Coronary artery (tissue), 2 donors: ENCODE measurements at places on chromosomes 2 and 18.
A peak's percentile ranks its signal among the peaks of the same experiment; 100 is the strongest.

- no peak for DNase-seq
Measured at GRCh38 chr2:224173933-224174332, 134.8 kb upstream of the SERPINE2 start.

GRCh38 chr2:189933041-189933440 lies 129.5 kb downstream of the MSTN start:
- no peak for DNase-seq

DNA sequence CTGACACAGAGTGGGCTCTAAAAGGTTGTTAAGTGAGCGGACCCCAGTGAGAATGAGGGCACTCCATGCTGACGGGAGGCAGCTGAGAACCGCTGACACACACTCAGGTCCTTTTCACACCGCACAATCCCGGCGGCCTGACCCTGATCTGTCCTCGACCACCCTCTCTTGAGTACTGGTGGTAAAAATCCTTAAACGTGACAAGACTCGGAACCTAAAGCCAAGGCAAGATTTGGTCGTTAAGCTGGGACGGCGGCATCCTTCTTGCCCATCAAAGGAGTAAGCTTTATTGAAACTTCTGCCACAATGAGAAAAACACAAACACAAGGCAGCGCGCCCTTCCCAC lies 569 bp downstream of the TMX3 start:
- DNase-seq: no peak

- DNase-seq: no peak
Measured at GRCh38 chr2:162327134-162327769, 8.8 kb upstream of the IFIH1 start.

GRCh38 chr2:95383635-95384027 lies 18.9 kb upstream of the FAHD2A start:
- peak; percentile 64 for DNase-seq

- no peak for DNase-seq
Measured at GRCh38 chr2:2238726-2239269, 92.3 kb downstream of the MYT1L start.

GRCh38 chr2:114735126-114735525 lies 292.7 kb downstream of the DPP10 start:
- no peak for DNase-seq
